ENCODE measurements at places on chromosomes 3 and 15.
A peak's percentile ranks its signal among the peaks of the same experiment; 100 is the strongest.

DNA sequence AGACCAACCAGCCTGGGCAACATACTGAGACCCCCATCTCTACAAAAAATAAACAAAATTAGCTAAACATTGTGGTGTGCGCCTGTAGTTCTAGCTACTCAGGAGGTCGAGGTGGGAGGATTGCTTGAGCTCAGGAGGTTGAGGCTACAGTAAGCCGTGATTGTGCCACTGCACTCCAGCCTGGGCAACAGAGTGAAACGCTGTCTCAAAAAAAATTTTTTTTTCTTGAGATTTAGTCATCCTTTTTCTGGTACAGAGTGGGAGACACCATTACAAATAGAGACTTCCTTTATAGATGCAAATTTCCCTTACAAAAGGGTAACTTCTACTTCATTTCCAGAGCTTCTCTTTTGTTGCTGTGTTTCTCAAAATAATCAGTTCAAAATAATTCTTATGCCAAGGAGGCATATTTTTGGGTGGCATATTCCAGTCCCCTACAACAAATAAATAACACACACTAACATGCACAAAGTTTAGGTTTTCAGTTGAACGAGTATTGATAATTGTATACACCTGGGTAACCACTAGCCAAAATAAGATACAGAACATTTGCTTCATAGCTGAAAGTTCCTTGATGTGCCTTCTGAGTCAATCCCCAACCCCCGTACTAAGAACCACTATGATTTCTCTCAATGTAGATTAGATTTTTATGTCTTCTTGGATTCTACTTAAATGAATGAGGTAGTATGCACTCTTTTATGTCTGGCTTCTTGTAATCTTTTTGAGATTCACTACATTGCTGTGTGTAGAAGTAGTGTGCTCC lies 248.9 kb upstream of the PROK2 start:
- DNase-seq: no peak

DNA sequence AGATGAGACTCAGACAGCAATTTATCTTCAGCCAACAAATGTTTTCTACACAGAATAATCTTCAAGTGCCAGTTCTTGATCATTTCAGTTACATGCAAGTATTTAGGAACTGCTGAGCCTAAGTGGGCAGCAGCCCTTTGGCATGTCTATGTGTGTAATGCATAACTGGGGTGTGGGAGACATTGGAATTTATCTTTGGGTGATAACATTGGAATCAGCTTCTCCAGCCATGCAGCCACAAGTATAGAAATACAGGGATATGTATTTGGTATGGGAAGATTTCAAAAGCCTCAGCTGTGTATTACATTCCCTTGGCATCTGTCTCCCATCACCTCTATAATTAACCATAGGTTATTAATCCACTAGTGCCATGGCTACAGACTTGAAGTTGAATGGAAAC lies 63.4 kb upstream of the FOXP1 start:
- DNase-seq: no peak

- no peak for DNase-seq
Measured at GRCh38 chr15:76791511-76791910, 113.6 kb downstream of the SCAPER start.

GRCh38 chr3:58657036-58657520 lies 9.5 kb downstream of the FAM3D start:
- no peak for DNase-seq

DNA sequence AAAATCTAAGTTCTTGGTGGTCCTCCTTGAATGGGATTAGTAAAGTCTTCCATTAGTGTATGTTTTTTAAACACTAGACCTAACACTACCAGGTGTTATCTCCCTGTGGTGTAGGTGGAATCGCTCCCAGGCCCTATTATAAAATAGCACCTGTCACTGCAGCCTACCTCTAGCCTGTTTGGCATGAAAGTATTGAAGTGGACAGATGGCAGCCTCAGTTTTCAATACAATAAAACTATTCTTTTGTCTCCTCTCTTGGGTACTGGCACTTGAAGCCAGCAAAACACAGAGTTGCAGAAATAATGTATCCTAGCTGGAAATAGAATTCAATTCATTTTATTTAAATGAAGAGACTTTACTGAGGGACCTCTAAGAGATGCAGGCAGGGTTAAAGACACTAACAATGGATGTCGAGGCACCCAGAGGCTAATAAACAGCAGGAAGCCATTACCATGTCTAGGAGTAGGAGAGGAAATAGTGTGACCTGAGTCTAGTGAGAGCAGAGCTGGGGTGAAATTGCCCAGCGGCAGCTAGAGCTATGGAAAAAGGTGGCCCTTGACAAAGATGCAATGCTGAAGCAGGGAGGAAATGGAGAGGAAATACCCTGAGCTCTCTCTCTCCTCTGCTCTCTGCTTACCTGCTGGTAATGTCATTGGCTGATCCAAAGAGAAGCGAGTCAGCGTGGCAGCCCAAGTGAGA lies 49.1 kb upstream of the TMEM158 start:
- no peak for DNase-seq

GRCh38 chr15:80480909-80481308 lies 76.7 kb downstream of the ARNT2 start:
- DNase-seq: no peak

GRCh38 chr3:78825118-78825857 lies 942.5 kb downstream of the ROBO1 start:
- DNase-seq: no peak

GRCh38 chr3:65577843-65578430 lies 460.8 kb downstream of the MAGI1 start:
- no peak for DNase-seq

DNA sequence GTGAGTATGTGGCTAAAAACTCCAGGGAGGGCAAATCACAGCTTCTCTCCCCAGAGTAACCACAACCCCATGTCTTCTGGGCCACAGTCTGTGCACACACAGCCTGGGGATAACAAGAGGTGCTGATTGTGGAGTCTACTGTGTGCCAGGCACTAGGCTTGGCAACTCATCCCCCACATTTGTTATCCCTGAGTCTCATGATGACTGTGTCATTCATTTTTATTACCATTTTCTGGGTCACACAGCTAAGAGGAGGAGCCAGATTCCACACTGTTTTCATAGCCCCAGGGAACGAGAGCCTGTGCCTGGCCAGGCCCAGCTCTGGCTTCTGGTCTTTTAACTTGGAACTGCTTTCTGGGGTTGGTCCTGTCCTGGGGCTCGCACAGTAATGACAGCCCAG lies 34.5 kb downstream of the ESYT3 start:
- no peak for DNase-seq

GRCh38 chr15:70375006-70375431 lies 277.3 kb upstream of the TLE3 start:
- no peak for DNase-seq

GRCh38 chr3:127776347-127776746 lies 46.0 kb downstream of the MGLL start:
- DNase-seq: no peak

- DNase-seq: no peak
Measured at GRCh38 chr3:39255503-39256325, 24.1 kb downstream of the CX3CR1 start.

DNA sequence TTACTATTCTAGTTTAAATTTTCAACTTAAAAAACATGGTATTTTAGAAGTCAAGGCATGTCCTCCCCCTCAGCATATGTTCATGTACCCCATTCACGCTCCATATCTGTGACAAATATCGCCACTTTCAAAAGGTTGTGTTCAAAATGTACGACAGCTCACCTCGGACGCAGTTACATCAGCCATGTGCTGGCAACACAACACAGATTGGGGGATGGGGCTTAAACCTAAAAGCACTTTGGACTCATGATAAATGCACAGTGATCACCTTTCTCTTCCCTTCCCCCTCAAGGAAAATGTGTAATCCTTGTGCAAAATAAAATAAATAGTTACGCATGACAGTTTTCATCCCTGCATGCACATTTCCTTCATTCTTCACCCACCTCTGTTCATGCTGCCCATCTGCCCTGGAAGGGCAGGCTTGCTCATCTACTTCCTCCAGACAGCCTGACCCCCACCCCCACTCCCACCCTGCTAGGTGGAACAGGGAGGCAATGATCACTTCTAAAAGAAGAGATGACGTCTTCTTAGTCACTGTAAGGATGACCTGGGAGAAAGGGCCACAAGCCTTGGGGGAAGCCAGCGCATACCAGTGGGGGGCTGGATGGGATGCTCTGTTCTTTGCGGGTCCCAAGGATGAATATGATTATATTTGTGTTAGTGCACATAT lies 271.4 kb upstream of the SEMA6D start:
- no peak for DNase-seq

DNA sequence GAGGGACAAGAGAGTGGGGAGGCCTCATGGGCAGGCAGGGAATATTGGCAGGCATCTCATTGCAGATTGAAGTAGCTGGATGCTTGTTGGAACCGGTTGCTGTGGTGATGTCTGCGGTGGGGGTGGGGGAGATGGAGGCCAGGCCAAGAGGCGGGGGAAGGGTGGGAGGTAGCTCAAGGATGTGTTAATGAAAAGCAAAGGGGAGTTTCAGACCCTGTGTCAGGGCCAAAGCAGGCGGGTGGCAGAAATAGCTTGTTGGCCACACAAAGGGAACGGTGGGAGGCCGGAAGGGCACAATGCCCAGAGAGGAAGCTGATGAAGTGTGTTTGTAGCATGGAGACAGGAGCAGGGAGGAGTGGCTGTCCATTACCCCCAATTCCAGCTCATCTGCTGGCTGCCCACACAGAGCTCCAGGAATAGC lies 28.0 kb downstream of the CCDC33 start:
- DNase-seq: no peak

DNA sequence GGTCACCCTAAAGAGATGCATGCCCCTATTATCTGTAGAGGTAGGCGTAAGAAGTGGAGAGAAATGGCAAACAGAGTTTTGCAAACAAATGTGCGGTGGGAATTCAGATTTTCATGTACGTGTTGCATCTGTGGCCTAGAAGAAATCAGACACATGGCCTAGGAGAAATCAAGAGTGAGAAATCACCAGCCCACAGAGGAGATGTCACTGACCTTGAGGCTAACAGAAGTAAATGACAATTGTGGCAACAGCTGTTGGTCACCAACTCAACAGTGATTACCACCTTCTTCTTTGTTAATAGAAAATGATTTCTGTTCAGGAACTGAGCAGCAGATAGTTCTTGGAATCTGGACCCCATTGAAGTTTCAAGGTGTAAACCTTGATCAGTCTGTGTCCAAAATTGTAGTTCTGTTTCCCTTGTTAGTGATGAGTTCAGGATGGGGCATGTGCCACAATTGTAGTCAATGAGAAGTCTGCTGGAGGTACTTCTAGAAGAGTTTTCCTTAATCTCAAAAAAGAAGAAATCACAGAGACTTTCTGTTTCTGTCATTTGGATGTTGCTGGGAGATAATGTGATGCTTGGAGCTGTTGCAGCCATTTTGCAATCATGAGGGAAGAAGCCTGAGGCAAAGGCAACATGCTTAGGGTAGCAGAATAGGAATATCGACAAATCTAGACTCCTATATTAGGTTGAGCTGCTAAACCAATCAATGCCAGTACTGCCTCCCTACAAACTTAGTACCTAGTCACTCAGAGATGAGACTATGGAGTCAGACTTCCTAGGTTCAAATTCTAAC lies 34.3 kb upstream of the RFTN1 start:
- no peak for DNase-seq

- DNase-seq: no peak
Measured at GRCh38 chr3:119598410-119599098, 869 bp downstream of the PLA1A start.

- DNase-seq: no peak
Measured at GRCh38 chr3:162842549-162843216, 1346.1 kb downstream of the OTOL1 start.

- DNase-seq: no peak
Measured at GRCh38 chr3:135911110-135911509, 54.4 kb upstream of the PPP2R3A start.

- no peak for DNase-seq
Measured at GRCh38 chr15:87634361-87634760, 622.2 kb downstream of the NTRK3 start.

DNA sequence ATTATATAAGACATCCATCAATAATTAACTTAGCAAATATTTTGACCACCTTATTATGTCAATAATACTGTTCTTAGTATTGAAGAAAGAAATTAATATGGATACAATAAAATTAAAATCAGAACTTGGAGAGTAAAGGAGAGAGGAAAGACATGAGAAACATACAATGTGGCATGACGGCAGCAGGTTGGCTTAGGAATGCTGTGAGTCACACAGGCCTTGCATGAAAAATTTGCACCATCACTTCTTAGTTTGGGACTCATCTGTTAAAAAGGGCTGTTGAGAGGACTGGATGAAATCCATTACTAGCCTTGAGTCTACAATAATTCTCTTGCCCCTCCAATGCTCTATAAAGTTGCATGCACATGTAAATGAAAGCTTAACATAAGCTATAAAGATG lies 880.8 kb downstream of the ROBO1 start:
- no peak for DNase-seq

- DNase-seq: peak; percentile 38
Measured at GRCh38 chr3:33064929-33065328, 32.0 kb downstream of the GLB1 start.

GRCh38 chr3:194536871-194537637 lies 50.3 kb upstream of the ATP13A3 start:
- no peak for DNase-seq

- no peak for DNase-seq
Measured at GRCh38 chr3:6721491-6721890, 139.4 kb upstream of the GRM7 start.

- no peak for DNase-seq
Measured at GRCh38 chr15:65286069-65286703, 497 bp downstream of the PARP16 start.

DNA sequence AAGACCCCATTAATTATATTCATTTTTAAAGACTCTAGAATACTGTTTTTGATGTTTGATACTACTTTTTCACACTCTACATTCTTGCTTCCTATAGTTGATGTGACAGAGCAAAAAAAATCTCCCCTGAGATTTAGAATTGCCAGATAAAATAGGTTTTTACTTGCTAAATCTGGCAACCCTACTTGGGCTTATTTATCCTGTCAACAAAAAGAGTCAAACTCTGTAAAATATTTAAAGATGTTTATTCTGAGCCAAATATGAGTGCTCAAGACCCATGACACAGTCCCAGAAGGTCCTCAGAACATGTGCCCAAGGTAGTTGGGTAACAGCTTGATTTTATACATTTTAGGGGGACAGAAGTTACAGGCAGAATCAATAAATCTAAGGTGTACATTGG lies 72.3 kb downstream of the DAPK2 start:
- DNase-seq: no peak

DNA sequence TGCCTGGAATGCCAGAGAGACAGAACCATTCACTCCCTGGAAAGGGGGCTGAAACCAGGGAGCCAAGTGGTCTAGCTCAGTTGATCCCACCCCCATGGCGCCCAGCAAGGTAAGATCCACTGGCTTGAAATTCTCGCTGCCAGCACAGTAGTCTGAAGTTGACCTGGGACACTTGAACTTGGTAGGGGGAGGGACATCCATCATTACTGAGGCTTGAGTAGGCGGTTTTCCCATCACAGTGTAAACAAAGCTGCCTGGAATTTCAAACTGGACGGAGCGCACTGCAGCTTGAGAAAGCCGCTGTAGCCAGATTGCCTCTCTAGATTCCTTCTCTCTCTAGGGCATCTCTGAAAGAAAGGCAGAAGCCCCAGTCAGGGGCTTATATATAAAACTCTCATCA lies 310.7 kb upstream of the DPPA4 start:
- DNase-seq: no peak

- no peak for DNase-seq
Measured at GRCh38 chr15:93025625-93025982, 63.4 kb downstream of the RGMA start.
